ENCODE measurements at places on chromosomes 4 and X.

DNA sequence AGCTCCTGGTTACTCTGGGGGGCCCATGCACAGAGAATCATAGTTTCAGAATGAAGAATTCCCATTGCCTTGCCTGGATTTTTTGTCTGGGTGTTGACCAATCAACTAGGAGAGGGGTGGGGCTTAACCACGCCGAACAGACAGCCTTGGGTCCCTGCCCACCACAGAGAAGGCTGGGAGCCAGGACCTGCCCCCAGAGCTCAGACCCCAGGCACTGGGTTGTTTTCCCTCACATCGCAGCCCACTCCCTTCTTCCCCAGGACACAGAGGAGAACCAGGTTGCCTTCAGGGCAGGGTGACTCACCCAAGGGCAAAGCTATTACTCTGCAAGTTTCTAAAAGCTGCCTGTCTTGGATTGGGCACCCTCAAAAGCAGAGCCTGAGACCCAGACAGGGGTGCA is 23.3 kb upstream of the CRMP1 start:
- DNase-seq, result no peak

DNA sequence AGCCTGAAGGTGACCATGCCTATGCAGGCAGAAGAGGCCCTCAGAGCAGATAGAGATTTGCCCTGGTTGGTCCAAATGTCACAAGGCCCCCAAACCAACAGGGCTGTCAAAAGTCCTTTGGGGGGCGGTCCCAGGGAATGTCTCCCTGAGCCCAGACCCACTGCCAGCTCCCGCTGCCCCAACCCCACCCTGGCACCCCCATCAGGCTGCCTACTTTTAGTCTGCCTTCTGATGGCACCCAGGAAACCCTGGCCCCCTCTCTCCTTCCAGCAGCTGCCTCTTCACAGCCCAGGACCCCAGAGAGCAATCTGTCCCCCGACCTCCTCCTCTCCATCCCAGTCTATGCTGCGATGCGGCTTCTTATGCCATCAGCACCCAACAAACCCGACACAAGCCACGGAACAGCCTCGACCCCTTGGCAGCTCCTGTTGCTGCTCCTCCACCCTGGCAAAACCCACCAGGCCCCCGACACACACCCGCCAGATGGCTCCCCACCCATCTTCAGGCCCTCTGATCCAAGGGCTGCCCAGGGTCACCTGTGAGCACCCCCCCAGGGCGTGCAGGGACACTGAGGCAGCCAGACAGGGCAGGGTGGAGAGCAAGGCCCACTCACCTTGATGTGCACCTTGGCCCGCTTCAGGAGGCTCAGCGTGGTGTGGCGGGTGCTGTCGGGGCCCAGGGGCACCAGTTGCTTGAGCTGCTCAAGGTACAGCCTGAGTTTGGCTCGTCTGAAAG is 9.9 kb downstream of the MXD4 start:
- DNase-seq, result peak; percentile 1

GRCh38 chr4:6855692-6856297 is 53.8 kb upstream of the TBC1D14 start:
- peak; percentile 43 for DNase-seq

DNA sequence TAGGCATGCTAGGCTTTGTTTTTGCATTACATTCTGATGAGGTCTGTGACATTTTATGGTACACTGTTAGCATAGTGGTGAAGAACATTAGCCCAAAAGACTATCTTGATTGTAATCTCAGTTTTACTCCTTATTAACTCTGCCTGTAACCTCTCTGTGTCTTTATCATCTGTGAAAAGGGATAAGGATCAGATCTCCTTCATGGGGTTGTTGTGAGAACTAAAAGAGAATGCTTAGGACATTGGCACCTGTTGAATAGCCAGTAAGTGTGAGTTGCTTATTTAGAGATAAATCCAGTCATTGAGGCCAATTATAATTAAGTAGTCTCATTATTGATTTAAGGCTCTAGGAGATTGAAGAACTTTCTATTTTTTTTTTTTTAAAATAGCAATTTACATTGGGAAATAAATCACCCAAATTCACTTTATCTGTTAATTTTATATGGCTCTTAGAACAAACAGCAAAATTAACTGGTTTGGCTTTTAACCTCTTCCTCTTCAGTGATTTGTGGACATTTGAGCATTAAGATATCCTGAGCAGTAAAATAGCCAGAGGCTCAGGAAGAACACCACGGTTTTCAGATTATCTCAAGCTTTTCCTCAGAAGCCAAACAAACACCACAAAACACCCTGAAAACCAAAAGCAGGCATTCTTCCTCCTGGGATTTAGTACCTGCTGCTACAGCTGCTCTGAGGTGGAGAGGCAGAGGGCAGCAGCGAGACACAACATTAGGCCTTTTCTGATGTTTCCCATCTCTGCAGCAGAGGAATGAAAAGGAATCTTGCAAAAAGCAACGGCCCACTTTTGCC is 192.9 kb downstream of the ARHGAP10 start:
- no peak for DNase-seq

GRCh38 chr4:113607147-113607720 is 154.3 kb downstream of the CAMK2D start:
- DNase-seq, result no peak

DNA sequence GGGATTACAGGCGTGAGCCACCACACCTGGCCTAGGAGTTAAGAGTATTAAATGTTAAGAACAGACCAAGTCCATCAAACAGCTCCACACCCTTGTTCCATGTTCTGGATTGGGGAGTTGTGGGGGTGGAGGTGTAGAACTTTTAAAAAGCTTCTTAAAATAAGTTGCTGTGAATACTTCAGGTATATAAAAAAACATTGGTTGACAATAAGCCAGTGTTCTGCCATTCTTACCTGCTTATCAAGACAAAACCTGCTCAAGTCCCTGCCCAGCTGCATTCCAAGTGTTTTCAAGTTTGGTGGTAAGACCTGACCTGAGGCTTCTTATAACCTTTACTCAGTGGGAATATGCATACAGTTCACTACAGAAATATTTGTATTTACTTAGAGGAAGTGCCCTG is 6.4 kb downstream of the RBM3 start:
- DNase-seq, result no peak

DNA sequence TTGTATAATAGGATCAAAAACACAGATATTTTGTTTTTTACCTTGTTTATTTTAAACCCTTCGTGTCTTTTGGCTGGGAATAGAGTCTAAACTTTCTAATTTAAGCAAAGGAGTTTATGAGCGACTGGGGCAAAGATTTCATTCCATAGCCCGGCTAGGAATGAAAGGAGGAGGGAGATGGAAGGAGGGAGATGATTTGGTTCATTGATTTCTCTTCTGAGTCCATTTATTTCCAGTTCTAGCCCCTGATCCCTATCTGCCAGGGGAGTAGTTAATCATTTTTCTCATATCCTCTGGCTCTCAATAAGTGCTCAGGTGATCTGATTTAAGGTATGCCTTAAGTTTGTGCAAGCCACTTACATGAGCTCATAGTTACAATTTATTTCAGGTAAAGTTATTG is 120.0 kb downstream of the SPRY1 start:
- no peak for DNase-seq

DNA sequence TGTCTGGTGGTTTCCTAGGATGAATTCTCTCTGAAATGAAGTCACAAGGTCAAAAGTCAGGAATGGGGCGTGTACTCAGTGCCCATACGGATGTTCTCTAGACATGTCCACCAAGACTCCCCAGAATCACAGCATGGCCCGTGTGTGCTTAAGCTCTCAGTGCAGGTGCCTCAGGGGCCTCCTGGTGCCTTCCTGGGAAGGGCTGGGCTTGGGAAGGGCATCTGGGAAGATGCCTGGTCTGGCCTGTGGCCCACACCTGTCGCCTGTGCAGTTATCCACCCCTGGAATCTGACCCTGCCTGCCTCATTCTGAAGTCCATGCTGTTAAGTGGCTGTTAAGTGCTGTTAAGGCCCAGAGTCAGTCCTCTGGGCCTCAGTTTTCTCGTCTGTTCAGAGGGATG is 31.2 kb downstream of the SORCS2 start:
- no peak for DNase-seq

DNA sequence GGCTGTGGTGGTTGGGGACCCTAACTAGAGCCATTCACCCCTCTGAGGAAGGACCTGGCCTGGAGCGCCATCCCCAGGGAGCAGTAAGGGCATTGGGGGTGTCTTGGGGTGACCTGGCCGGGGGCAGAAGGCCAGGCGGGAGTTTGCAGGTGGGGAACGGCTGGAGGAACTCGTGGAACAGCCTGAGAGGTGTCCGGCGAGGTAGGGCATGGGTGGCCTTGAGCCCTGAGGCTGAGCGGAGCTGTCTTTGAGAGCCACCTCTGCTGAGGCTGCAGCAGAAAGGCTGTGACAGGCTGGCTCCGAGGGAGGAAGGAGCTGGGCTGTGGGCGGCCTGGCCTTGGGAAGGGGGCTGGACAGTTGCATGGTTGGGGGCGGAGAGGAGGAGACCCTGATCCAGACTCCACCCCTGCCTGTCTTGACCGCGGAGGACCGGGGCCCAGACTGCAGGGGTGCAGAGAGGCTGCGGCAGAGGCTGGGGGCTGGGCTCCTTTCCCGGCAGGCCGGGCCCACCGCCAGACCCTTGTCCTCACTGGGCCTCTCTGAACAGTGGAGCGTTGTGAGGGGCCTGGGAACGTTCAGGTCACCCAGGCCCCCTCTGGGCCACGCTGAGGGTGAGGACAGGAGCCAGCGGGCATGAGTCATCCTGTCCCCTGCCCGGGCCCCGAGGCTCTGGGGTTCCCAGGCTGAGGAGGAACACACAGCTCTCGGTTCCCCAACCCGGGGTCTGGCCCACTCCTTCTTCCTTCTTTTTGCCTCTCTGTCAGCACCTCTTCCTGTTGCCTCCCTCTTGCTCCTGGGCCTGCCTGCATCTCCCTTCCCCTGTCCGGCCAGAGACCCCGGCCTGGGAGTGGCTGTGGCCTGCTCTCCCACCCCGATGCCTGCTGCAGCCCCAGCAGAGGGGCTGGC is 8.1 kb downstream of the SH3BP2 start:
- no peak for DNase-seq

DNA sequence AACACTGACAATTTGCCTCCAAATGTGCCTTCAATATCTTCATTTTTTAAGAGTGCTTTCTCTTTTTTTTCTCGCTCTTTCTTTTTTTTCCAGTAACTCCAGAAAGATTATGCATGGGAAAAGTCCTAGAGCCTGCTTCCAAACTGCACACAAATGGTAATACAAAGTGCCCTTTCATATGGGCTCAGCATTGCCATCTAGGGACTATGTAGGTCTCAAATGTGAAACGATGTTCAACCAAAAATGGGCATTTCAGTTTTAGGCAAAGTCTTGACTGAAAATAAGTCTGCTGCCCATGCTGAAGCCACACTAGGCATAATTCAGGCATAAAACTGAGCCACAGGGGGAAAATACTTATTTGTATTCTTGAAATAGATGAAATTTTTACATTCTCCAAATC is 65.6 kb downstream of the SYNPO2 start:
- DNase-seq, result no peak

- DNase-seq, result no peak
Measured at GRCh38 chrX:100850317-100850716, 23.8 kb downstream of the NOX1 start.

GRCh38 chr4:94339779-94340178 is 2.9 kb downstream of the HPGDS start:
- peak; percentile 15 for DNase-seq

DNA sequence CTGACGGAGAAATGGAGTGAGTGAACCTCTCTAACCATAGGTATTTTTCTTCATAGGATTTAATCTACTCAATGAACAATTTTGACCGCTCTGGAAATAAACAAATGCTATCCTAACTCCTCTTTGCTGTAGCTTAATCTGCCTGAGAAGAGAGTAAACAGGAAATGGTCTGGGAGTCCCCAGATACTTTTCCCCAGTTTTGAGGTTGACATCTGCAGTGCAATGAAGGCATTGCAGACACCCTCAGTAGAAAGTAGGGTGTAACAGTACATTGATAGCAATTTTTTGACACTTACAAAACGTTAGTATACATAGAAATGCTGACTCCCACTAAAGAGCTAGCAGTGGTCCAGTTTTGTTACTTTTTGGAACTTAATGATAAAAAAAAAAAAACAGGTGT is 495.9 kb upstream of the FAM241A start:
- no peak for DNase-seq

- DNase-seq, result no peak
Measured at GRCh38 chr4:119116925-119117900, 18.4 kb upstream of the MYOZ2 start.

- DNase-seq, result no peak
Measured at GRCh38 chr4:119103263-119103662, 32.4 kb upstream of the MYOZ2 start.

DNA sequence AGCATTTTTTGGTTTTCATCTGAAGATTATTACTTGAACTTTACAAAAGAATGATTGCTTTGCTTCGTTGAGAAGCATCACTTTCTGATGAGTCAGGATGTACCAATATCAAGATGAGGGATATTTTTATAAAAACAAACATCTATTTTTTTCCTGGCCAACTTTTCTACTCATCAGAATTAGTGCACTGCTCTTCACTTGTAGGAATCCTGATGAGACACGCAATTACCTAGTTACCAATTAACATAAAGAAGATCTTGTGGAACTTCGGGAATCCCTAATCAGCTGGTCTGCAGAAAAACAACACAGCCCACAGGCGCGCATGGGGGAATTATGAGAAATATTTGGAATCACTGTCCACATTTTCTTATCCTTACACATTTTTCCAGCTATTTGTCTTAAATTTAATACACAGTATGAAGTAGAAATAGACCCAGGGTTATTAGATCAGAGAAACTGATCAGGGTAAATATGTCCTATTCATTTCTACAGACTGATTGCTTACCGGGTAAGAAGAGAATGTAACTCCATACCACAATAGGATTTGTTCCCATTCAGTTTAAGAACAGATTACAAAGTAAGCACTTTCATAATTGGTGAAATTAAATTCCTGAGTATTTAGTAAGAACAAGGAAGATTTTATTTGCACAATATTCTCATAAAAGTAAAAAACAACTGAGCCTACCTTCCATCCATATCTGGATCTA is 50.9 kb downstream of the MFAP3L start:
- DNase-seq, result no peak

DNA sequence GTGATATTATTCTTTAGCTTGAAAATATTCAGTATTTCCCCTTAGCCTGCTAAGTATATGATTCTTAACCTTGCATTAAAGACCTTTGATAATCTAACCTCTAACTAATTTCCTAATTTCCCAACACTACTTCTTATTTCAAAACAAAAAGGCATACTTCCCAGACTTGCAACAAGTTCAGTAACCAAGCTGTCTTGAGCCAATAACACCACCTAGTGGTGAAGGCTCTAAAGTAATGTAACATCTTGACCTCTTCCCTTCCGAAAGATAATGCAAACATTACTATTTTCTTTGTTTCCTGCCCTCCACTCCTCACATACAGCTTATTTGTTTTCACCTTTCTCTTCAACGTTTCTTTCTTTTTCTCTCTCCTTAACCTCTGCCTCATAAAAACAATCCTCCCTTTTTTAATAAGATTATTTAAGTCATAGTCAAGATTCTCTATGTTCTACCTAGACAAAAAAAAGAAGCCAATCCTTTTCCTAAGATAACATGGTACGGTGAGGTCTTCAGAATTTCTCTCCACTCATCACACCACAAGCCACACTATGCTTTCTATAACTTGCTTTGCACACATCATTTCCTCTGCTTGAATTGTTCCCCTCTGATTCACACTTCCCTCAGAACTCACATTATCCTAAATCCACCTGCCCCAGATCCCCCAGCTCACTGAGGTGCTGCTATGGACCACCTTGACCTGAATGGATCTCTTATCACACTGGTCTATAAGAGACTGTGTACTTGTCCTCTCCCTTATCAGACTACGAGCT is 3.5 kb downstream of the FAT1 start:
- no peak for DNase-seq

GRCh38 chr4:5664778-5665177 is 43.6 kb downstream of the EVC2 start:
- no peak for DNase-seq

Data from stimulated activated CD4-positive, alpha-beta T cell treated with anti-CD3 and anti-CD28 coated beads, Interleukin-1b, Interleukin-23, amount 100 ng/mL, for 48 hours (primary cell).